ENCODE measurements at places on chromosomes 16 and 17.

DNA sequence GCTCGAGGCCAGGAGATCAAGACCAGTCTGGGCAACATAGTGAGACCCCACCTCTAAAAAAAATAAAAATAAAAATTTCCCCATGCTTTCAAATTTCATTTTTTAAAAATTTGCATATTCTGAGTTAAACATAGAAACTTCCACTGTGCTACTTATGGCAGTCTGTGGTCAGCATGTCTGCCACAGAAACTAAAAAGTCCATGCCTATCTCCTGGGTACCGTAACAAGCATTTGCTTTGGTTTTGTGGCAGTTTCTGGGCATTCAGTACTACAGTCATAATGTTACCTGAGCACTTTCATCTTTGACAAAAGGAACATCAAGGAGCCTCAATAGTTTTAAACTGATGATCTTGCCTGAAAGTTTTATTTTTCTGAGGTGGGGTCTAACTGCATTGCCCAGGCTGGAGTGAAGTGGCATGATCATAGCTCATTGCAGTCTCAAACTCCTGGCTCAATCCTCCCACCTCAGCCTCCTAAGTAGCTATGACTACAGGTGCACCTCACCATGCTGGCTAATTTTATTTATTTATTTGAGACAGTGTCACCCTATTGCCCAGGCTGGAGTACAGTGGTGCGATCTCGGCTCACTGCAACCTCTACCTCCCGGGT is 13.2 kb upstream of the ITGA2B start:
- DNase-seq = no peak

DNA sequence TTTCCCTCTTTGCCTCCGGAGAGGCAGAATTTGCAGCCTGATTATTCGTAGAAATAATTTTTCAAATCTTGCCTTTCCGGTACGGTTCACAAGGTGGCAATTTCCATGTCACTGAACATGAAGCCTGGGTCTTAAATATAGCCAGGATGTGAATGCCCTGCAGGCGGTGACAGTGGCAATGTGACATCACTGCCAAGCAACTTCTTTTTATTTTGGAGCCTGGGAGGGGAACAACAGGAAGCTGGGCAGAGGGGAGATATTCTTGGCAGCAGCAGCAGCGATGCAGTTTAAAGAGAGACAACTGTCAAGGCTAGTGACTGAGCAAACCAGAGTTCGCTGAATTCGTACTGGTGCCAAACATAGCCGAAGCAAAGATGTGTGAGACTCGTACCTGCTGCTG is 171.1 kb downstream of the SNX29 start:
- peak; percentile 54 for DNase-seq

DNA sequence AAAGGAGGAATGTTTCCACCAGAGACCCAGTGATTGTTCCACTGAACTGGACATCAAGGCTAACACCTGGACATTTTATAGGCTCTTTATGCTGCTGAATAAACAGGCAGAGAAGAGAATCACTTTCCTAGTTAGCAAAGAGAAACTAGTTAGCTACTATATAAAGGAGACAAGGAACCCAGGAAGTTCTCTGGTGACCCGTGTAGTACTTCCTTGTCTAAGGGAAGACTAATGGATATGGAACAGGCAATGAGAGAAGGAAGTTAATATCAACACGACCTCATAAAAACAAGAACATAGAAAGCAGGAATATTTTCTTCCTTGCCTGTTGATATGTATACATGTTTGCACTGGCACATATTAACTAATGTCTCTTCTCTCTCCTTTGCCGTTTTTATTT is 30.8 kb upstream of the RPL38 start:
- DNase-seq = no peak

GRCh38 chr16:57265850-57266530 is 18.5 kb downstream of the PLLP start:
- peak; percentile 56 for DNase-seq

GRCh38 chr16:72012607-72013006 is 4.1 kb downstream of the DHODH start:
- DNase-seq = no peak

- peak; percentile 75 for DNase-seq
Measured at GRCh38 chr16:84194470-84195200, 3.7 kb downstream of the ADAD2 start.

GRCh38 chr16:48947371-48947713 is 334.3 kb downstream of the CBLN1 start:
- DNase-seq = no peak

- DNase-seq = peak; percentile 56
Measured at GRCh38 chr16:11354733-11355574, 9.7 kb downstream of the RMI2 start.

- DNase-seq = no peak
Measured at GRCh38 chr16:2713985-2714774, 5.8 kb downstream of the PRSS27 start.

- DNase-seq = peak; percentile 75
Measured at GRCh38 chr17:79970576-79971068, 65.0 kb downstream of the TBC1D16 start.

GRCh38 chr16:73418691-73419090 is 370.8 kb upstream of the ZFHX3 start:
- DNase-seq = no peak

DNA sequence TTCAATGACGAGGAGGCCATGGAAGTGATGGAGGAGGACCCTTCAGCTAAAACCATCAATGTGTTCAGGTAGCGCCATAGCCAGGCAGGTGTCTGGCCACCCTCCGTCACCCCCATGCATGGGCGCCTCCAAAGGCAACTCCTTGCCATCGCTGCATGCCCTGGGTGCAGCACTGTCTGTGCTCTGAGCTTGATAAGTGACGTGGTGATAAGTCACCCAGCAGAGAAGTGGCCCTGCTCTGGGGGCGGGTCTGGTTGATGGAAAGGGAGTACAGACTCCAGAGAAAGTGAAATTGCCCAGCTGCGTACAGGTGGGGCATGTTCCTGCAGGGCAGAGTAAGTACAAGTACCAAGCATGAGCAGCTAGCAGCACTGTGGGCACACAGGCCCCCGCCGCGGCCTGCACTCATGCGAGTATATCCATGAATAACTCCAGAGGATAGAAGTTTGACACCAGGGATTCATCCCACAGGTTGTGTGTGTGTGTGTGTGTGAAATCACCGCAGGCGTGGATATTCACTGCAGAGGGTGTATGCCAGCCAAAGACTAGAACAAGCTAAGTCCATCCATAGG is 13.1 kb downstream of the DNAI2 start:
- no peak for DNase-seq

GRCh38 chr17:46194393-46195216 is 1.4 kb upstream of the KANSL1 start:
- DNase-seq = peak; percentile 74

GRCh38 chr16:88599825-88600538 is 29.8 kb downstream of the ZC3H18 start:
- DNase-seq = no peak

DNA sequence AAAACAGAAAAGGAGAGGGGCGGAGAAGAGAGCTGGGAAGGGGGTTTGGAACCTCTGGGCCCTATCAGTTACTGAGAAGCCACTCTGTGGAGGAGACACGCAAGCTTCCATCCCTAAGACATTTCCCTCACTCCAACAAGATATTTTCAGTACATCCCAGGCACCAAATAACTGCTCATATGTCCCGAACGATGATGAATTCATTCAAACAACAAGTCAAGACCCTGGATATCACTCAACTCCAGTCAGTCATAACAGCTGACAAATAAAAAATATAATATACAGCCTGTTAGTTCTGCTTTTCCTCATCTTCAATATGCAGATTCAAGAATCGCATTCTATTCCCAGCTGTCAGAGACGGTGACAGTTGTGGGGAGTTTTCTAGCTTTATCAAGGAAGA is 104.0 kb upstream of the ZFHX3 start:
- no peak for DNase-seq

DNA sequence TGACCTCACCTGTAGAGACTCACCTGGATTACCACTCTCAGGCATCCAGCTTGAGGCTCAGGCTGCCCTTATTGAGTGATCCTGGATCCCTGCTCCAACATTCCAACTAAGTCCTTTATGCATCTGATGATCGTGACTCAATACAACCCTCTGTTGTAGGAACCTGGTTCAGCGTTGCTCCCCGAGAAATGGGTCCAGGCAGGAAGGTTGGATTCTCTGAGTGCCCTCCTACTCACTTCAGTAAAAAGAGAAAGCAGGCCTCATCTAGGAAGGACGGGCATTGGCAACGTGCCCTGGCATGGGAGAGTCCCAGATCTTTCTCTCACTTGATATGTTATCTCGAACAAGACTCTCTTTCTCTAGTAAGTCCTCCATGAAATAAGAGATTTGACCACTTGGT is at the start of gene OR3A1:
Gene OR3A1 (minus strand): TSS at position 101 of the 400 bp plus-strand sequence. CDS start 5,778 bp downstream, outside the sequence.
- no peak for DNase-seq

DNA sequence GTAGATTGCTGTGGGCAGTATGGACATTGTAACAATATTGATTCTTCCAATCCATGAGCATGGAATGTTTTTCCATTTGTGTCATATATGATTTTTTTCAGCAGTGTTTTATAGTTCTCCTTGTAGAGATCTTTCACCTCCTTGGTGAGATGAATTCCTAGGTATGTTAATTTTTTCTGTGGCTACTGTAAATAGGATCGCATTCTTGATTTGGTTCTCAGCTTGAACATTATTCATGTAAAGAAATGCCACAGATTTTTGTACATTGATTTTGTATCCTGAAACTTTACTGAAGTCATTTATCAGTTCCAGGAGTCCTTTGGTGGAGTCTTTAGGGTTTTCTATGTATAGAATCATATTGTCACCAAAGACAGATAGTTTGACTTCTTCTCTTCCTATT is 19.7 kb upstream of the CDR2 start:
- no peak for DNase-seq

- no peak for DNase-seq
Measured at GRCh38 chr16:15517743-15518377, 83.5 kb downstream of the BMERB1 start.

DNA sequence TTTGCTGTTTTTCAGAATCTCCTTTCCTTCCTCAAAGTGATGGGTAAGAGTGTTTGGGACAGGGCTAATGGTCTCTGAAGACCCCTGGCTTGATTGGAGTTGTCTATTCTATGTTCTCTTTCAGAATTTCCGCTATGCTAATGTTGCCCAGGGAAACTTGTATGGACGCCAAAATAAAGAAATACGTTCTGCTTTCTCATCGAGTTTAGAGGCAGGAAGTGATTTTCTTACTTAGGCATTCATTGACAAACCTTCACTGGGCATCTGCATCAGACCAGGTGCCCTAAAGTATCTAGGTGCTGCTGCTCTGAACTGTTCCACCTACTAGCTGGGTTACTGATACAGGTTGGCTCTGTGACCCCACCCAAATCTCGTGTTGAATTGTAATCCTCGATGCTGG is 787.9 kb upstream of the EEF2KMT start:
- DNase-seq = no peak

DNA sequence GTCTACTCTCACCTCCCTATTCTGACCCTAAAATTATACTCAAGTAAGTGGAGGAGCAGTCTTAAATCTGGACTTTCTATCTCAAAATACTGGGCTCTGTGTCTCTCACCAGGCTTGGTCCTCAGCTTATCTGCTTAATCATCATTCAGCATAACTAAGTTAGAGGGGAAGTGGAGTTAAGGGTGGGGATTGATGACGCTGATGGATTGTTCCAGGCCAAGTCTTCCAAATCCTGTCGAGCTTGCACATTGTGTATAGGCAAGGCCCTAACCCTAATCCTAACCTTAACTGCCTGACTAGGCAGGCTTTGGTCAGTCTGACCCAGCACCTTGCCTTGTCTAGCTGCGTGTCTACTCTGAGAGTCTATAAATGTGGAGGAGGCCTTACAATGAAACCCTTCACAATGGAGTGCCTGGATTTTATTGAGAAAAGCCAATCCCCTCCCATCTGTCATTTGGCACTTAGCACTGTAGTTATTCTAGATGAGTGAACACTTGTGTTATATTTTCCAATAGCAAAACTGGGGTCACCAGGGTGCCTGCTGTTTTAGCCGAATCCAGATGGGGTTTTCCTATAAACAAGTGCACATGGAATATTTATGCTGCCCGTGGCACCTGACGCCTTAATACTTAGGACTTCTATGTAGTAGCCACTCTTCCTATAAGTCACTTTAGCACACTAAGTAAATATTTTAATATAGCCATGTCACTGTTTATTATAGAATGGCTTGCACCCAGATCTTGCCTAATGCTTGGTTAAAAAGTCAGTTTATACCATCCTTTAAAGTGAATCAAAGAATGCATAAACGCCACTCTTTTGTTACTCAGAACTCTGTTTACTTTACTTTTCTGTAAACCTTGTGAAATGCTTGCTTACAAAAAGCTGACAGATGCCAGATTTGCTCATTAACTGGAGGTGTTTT is 193.2 kb upstream of the MYOCD start:
- DNase-seq = peak; percentile 65

GRCh38 chr16:87780385-87780989 is 14.7 kb upstream of the KLHDC4 start:
- no peak for DNase-seq

DNA sequence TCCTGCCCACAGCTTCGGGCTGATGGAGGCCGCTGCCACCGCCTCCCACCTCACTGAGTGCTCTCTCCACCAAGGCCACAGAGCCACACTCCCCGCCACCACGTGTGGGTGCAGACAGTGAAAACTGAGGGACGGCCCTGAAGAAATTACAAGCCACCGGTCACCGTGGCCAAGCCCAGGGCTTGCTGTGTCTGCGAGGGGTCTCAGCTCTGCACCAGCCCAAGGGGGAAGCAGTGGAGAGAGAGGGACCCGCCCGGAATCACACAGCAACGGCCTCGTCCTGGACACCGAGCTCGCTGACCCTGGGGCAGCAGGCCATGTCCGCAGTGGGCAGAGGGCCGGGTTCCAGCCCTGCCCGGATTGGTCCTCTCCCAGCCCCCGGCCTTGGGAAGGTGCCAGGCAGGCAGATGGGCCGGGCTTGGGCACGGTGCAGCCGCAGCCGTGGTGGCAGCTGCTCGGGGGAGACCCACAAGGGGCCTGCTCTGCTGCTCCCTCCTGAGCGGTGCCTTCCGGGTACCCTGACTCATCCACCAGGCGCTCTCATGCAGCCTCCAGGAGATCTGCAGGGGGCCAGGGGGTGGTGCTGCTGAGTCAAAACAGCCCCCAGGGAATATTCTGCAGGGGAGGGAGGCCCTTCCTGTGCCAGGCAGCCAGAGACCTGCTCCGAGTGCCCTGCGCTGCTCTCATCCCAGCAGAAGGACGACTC is 52.0 kb downstream of the CBFA2T3 start:
- peak; percentile 55 for DNase-seq

DNA sequence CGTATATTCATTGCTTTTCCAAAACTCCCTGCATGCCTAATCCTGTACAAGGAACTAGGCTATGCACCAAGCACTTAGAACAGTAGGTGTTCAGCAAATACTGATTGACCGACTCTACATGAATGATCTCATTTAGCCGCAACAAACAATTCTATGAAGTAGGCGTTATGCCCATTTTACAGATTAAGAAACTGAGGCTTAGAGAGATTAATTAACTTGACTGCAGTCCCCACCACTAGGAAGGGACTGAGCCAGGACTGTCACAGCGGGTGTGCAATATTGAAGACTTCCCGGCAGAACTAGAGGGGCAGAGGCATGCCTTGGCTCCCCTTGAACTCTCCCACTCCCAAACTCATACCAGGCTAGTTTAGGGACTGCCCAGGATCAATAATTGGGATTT is 10.5 kb upstream of the N4BP1 start:
- DNase-seq = no peak

All from eye (tissue), 1 donor.